ENCODE measurements at places on chromosomes 1 and 21.

DNA sequence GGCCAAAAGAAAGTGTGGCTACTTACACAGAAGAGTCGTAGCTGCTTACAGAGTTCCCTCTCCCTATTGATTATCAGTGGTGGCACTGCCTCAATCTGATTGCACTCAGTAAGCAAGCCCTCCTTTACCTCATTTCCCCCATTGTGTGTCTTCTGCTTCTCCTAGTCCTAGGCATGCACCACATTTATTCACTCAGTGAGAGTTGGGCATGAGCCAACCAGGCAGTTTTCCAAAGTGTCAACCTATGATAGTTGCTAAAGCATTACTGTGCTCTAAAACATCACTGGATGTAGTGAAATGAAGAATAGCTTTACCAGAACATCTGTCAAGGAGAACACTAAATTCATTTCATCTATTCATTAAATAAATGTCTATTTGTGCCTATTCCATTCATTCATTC is 19.3 kb downstream of the GJA5 start:
- no peak for DNase-seq

- no peak for DNase-seq
Measured at GRCh38 chr1:119656410-119656955, 8.4 kb upstream of the ZNF697 start.

GRCh38 chr1:44339731-44340130 is 15.3 kb downstream of the ERI3 start:
- no peak for DNase-seq

GRCh38 chr1:14626869-14627607 is 28.6 kb downstream of the KAZN start:
- no peak for DNase-seq

DNA sequence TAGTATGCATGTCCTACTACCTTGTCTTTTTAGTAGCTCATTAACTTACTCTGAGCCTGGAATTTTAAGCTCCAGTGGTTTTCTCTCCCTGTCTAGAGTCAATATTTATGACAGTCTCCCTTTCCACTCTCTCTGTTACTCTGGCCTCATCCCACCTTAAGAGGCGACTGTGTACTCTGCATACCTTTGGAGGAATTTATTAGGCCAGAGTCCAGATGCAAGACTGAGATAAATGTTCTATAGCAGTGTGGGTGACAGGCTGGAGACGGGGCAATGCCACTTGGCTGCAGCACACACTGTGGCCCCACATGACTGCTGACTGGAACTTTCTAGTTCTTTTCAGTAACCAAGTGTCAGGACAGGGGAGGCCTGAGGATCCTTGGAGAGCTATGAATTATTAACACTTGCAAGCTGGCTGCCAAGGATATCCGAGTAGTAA is 4.1 kb upstream of the PDZK1 start:
- no peak for DNase-seq

DNA sequence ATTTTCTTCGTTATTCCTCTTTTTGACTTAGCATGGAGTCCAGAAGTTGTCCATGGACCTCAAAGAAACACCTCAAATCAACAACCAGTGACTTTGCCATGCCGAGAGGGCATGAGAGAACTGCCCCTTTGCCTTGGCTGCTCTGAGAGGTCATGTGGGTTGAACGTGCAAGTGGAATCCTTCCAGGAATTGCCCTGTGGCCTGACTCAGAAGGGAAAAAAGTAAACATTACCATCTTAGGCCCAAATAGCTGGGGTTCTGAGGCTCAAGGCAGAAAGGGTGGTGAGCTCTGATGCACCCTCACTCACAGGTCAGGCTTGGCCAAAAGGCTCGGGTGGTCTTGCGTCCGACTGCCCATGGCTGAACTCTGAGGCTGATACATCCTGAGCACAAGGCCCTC is 15.1 kb downstream of the STUM start:
- DNase-seq = no peak

DNA sequence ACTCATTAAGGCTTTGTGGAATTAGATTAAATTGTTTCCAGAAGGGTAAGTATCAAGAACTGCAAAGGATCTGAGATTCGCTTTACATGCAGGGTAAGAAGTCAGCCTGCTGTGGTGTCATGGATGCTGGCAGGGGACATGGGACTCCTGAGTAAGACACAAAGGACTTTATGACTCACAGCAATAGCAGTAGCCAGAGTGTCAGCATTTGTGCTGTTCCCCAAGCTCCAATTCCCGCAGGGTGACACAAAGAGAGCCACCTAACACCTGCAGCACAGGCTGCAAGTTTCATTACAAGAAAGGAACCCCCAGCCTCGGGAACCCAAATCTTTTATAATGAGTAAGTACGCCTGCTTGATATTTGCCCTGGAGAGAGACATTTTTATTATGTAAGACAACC is 298.1 kb upstream of the POU3F1 start:
- no peak for DNase-seq

DNA sequence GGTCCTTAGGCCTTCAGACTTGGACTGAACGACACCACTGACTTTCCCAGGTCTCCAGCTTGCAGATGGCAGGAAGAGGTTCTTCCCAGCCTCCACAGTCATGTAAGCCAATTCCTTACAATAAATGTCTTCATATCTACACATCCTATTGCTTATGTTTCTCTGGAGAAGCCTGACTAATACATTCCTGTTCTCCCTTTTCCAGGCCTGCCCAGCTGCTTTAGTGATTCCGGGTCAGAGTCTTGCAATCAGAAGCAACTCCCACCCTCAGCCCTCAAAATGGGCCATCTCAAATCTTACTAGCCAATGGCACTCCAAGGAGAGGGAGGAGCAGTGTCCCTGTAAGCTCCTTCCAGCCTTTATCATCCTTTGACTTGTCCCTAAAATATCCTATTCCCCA is 16.4 kb upstream of the CPT2 start:
- no peak for DNase-seq

GRCh38 chr1:58779801-58780382 is 4.0 kb downstream of the JUN start:
- no peak for DNase-seq

- no peak for DNase-seq
Measured at GRCh38 chr1:184461321-184461720, 74.5 kb downstream of the C1orf21 start.

DNA sequence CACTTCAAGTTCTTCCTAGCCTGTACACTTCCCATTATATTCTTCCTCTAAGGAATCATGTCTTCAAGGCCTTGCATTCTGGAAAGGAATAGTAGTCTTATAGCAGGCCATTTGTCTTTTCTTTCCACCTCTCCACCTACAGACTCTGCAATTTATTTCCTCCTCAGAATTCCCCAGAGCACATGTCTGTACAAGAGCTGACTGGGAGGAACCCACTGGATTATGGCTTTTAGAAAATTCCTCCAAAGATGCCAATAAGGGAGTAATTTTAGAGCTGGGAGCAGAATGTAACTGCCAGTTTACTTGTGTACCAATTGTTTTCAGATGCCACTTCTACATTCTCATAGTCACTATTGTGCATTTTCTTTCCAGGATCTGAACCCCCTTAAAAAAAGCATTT is 3.4 kb upstream of the PSMG1 start:
- no peak for DNase-seq

GRCh38 chr1:207892764-207893163 is 18.2 kb downstream of the CD34 start:
- DNase-seq = no peak

GRCh38 chr1:116268211-116268610 is 104.8 kb upstream of the ATP1A1 start:
- DNase-seq = no peak

DNA sequence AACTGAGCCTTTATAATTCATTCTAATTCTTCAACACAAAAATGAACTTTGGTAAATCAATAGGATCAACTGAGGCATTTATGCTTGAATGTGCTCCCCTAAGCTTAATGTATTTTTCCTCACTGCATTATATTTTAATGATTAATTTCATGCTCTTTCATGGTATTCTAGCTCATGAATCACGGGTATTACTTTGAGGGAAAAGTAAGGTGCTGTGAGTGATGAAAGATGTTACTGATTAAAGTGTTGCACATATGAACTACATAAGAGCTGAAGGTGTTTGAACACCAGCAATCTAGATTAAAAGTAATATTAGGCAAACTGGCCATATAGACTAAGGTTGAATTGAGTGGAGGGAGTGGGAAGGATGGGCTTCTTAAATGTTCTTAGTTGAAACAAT is 1.9 kb downstream of the DPYD start:
- no peak for DNase-seq

DNA sequence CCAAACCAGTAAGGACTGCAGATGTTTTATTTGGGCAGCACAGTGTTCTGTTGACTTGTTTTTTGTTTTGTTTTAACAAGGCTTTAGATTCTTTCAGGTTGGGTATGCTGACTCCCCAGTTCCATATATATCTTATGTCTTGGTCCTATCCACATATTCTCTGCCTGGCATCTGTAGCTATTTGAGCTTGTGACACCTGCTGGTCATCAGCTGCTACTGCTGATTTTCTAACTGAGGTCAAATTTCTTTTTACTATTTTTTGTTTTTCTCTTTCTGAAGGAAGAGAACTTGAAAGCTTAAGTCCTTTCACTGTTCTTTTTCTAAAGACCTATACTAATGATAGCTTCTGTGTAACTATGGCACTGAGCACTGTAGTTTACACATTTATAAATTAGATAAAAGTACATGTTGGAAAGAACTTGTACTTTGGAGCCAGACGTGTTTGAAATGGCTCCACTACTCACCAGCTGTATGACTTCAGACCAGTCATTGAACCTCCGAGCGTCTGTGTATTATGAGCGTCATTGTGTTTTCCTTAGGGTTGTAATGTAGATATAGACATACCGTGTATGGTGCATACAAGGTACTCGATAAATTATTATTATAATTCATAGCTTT is 109.4 kb downstream of the NRDC start:
- peak; percentile 38 for DNase-seq

DNA sequence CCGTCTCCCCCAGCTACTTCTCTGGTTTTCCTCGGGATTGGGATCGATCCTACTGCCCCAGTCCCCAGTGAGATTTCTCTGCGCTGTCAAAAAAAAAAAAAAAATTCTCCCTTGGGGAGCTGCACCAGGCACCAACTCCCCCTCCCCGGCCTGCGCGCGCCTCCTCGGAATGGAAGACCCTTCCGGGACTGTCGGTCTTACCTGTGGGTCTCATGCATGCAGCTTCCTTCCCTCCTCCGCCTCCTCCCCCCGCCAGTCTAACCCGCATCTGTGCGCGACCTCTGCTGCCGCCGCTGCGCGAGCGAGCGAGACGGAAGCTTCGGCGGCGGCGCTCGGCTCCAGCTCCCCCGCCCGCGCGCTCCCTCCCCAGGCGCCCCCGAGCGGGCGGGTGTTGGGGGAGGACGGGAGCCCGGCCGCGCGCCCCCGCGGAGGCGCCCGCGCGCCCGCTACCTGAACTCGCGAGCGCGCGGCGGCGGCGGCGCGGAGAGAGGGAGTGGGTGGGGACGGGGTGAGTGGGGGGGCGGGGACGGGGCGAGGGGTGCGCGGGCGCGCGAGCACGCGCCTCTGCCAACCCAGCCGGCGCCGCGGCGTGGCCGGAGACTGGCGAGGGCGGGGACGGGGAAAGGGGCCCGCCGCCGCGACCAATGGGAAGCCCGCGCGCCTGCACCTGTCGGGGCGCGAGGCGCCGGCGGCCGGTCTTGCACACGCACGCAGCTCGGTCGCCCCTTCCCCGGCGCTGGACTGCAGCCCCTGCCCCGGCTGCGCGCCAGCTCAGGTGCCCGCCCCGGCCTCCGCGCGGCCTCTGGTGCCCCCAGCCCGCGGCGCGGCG is at the start of gene SUSD4:
SUSD4 (minus strand) TSS at position 321 of the 829 bp plus-strand sequence. CDS start 751 bp downstream, outside the sequence.
- DNase-seq = no peak

DNA sequence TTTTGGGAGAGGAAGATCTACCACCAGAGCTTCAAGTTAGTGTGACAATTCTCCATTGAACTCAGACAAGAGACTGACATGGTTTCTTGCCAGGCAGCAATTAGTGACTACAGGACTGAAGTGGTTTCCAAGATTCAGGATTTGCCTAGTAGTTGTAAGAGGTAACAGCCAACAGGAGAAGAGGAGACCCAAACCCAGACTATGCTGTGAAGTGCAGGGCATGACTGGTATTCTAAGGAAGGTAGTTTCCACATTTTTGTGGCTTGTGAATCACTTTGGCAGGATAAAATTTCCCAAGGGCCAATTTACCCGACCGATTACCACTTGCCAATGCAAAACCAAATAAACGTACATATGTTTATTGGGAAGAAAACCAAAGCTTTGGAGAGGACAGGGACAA is 14.7 kb upstream of the RAP1A start:
- DNase-seq = no peak

All from AG09319 (cell line).